ENCODE measurements at places on chromosomes 2 and 18. TPM values are rescaled to one million over a fixed set of nuclear protein-coding genes. Genes with fewer than 3 reads are reported as not detected.

TYMS gene
- total RNA-seq, result 6.8 TPM

ABCG8 gene
- not detected for total RNA-seq

CHRND gene
- total RNA-seq, result not detected

SH3YL1 gene
- total RNA-seq, result 84.8 TPM

DHRS9 gene
- 15.0 TPM for total RNA-seq

AKAIN1 gene
- total RNA-seq, result not detected

SLC5A7 gene
- not detected for total RNA-seq

INO80D gene
- total RNA-seq, result 11.3 TPM

CCDC195 gene
- total RNA-seq, result not detected

TMEM131 gene
- total RNA-seq, result 58.3 TPM

RBKS gene
- total RNA-seq, result 1.7 TPM

MROH2A gene
- not detected for total RNA-seq

GRP gene
- not detected for total RNA-seq

PRKRA gene
- 63.9 TPM for total RNA-seq

HK2 gene
- 130 TPM for total RNA-seq

PLEKHH2 gene
- 0.43 TPM for total RNA-seq

CYP27C1 gene
- total RNA-seq, result 0.36 TPM

SATB2 gene
- total RNA-seq, result 0.68 TPM
